Activated T-cell treated with anti-CD3 and anti-CD28 coated beads for 4 hours (primary cell): ENCODE measurements at places on chromosomes 6 and 20.

DNA sequence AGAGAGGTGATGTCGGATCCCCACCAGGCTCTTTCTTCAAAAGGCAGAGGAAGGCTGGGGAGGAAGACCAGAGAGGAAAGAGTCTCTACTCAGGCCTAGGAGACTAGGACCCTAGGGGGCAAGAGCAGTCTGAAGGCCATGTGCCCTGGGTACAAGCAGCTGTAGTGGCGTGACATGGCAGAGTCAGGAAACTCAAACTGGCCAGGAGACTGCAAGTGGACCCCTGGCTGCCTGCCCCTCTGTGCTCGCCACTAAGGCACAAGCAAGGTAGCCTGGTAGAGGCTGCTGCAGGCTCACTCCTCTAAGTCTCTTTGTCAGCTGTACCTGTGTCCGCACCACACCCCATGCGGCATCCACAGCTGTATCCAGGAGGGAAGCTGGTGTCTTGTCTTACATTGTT lies 19.9 kb downstream of the CST9L start:
- no peak for DNase-seq

DNA sequence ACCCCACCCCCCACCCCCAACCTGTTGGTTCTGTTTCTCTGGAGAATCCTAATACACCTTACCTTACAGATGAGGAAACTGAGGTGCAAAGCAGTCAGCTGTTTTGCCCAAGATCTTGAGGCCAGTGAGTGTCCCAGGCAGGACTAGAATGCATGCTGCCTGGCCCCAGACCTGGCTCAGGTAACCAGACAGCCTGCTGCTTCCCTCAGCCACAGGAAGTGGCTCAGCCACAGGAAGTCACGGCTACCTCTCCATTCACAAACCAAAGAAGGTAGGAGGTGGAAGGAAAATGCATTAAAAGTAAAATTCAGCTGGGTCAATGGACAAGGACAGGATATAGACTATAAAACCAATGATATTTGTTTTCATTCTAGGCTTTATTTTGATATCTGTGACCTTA lies 517.6 kb downstream of the CD83 start:
- peak; percentile 14 for DNase-seq

GRCh38 chr6:167866642-167867041 lies 39.9 kb downstream of the AFDN start:
- DNase-seq, result no peak

DNA sequence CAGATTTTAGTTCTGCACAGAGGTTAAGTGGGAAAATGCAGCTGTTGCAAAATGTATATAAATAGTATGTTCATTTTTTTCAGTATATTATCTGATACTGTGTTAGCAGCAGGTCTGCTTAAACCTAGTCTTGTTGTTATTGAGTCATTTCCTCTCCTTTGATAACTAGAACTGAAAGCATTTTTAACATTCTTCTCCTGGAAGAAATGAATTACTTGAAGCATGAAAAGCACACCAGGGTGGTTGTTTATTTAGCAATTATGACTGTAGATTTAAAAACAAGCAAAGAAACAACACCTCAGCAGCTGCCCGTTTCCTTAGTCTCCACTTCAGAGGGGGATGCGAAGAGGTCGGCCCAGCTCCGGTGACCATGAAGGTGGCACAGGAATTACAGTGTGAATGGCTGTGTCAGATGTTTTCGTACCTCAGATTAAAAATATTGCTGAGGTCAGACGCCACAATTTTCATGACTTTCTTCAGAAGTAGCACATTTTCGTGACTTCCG lies 53.5 kb downstream of the GOPC start:
- DNase-seq, result no peak

GRCh38 chr6:79302341-79302740 lies 67.9 kb upstream of the HMGN3 start:
- no peak for DNase-seq
